ENCODE measurements at places on chromosomes 12 and 14.

GRCh38 chr14:68794130-68794850, 1.4 kb upstream of the ZFP36L1 start:
- DNase-seq, result peak; percentile 95

GRCh38 chr14:100781952-100782351, 44.0 kb upstream of the MEG3 start:
- DNase-seq, result no peak

DNA sequence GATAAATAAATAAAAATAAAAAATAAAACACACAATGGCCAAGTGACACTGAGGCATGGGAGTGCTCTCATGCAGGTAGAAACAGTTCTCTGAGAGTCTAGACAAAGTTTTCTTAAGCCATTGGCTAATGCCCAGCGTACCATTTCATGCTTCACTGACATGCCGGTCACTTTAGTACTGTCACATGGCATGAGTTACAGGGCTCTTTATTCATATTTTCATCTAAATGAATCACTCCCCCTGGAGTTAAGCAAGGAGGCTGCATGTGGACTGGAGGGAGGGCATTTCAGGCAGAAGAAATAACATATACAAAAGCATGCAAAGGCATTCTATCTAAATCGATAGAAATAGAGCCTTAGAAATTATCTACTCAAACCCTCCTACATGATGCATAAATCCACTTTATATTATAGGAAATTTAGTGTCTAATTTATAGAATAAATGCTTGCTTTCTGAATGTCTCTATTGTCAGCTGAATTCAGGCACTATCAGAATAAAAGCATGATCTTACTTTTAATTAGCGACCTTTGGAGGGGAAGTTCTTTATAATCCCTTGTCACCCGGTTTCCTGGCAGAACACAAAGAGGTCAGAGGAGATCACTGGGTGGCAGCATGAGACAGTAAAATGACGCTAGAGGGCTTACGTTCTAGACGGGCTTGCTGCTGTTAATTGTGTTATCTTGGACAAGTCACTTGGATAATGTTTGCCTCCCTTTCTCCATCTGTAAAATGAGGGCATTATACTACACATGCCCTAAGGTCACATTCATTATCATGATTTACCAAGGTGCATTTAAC, 17.5 kb downstream of the DYRK4 start:
- DNase-seq, result no peak

- no peak for DNase-seq
Observed at GRCh38 chr14:80024417-80024816, 186.9 kb downstream of the DIO2 start.

- no peak for DNase-seq
Observed at GRCh38 chr12:64220046-64220445, 2.0 kb downstream of the KICS2 start.

DNA sequence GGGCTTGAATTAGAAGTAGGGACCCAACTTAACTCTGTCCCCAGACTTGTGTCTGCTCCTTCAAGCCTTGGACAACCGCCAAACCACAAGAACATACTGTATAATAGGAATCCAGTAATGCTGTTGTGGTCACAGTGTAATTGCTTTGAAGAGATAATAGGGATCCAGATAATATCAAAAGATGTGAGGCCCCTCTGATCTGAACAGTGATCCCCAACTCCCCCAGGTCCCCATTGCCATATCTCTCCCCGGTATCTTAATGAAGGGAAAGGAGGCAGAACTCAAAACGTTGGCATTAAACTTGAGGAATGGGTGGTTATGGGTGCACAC, 8.5 kb upstream of the PLEKHH1 start:
- no peak for DNase-seq

DNA sequence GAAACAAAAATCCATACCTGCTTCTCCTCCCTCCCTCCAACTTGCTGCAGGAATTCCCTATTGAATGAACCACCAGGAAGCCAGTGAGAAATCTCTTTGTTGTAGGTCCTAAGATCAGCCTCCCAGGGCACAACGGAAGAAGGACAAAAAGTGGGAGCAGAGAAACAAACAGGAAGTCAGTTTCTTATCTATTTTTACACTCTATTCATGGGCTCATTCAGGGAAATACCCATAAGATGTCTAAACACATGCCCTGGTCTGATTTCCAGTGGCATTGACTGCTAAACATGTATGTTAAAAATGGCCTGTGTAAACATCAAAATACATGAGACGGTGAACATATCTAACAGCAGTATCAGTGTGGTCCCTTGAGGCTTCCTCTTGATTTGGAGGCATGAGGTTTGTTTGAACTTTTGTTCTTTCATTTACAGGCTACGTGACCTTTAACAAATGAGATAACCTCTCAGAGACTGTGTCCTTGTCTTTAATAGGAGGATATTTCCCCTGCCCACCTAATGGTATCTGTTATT, 18.8 kb downstream of the GPR65 start:
- DNase-seq, result no peak

DNA sequence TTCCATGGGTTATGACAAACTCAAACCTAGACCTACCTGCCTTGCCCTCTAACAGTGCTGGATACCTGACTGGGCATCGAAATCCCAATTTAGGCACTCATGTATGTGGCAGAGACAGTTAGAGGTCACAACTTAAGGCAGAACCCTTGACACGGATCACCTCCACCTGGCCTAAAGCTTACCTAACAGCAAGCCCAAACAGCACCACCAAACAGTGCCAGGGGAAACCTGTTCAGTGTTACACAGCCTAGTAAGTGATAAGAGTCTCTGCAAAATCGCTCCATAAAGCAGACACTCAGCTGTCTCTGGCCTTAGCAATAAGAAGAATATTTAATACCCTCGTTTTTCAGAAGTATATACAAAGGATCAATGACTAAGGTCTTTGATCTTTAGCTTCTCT, 77.8 kb downstream of the SPPL3 start:
- no peak for DNase-seq

DNA sequence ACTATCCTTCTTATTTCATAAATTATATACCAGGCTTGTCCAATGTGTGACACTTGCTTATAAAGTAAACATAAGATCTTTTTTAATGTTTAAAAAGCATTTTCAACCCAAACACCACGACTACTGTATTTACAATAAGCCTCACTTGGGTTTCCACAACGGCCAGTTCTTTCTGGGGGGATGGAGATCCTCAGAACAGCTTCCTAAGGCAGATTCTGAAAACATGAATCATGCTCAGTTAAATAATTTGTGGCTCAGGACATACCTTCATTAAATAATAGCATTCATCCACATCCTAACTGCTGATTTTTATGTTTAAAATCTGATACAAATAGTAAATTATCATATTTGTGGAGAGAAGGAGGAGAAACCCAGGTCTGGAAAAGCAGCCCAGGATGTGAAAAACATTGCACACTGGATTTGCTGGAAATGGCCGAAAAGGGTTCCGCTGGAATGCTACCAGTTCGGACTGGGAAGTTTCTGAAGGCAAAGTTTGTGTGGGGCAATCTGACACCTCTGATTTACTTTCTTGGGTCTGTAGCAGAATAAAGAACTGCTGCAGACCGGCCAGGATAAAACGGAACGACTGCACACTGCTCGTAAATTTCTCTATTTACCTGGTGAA, 597 bp downstream of the GLT8D2 start:
- DNase-seq, result no peak

GRCh38 chr12:52644078-52644415, 8.0 kb downstream of the KRT2 start:
- DNase-seq, result no peak

- DNase-seq, result no peak
Observed at GRCh38 chr14:32372154-32372553, 43.1 kb downstream of the AKAP6 start.

DNA sequence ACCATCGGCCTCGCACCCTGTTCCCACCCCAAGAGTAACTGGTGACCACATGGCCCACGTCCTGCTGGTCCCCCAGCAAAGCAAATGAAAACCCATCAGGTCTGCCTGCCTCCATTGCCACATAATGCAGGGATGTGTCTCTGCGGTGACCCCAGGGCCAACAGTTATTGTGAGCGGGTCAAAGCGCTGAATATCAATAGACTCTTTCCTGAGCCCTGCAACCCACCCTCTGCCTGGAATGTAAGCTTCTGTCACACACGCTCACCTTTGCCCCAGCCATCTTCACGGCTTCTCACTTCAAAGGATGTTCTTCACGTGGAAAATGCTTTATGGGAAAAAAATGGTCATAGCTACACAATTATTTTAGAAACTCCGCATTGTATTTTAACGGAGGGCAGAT, 63.9 kb downstream of the FZD10 start:
- no peak for DNase-seq

DNA sequence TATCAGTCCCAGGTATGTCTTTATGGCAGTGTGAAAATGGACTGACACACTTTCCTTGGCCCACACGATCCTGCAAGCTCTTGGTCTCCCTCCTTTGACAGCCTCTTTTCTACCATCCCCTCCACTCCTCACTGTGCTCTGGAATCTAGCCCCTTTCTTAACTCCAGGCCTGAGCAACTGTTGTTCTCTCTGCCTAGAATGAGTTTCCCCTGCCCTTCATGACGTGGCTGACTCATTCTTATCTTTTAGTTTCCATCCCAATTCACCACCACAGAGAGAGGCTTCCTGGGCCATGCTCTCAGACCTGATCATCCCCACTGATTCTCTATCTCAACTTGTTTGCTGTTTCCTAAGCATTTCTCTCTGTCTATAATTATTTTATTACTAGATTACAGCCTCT, 157.4 kb upstream of the HMGA2 start:
- DNase-seq, result no peak
